ENCODE measurements at places on chromosomes 3 and 15.

DNA sequence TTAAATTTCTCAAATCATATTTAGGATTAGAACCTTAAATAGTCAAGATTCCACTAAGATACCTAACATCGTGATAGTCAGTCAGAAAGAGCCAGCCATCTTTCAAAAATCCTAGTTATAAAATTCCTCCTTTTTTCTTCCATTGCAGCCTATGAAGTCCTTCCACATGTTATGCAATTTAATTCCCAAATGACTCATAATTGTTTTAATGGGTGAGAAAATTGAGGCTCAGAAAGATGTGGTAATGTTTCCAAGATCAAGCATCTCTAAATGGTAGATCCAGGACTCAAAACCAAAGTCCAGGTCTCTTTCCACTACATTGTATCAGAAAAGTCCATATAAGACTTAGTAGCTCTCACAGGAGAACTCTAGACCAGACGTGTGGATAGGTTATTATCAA is 9.5 kb downstream of the CFAP44 start:
- no peak for DNase-seq

GRCh38 chr3:23952646-23953045 is 7.6 kb downstream of the NR1D2 start:
- DNase-seq = no peak

GRCh38 chr3:137642831-137643230 is 121.3 kb upstream of the SOX14 start:
- peak; percentile 76 for DNase-seq

DNA sequence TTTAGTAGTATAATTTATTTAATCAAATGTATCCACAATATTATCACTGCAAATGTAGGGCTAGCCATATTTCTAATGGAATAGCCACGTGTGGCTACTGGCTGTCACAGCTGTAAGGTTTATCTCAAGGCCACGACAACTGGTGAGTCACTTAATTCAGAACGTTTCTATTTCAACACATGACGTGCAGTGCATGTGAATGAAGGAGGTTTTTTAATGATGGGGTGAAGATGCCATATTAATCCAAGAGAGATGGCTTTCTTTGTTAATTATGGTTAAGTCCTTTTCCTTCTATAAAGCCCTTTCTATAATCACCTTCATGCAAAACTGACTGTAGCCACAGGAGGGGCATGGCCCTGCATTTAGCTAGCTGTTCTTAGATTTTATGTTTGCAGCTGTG is 212.0 kb downstream of the FEZF2 start:
- DNase-seq = no peak

GRCh38 chr15:52540374-52541012 is 11.8 kb upstream of the MYO5A start:
- DNase-seq = no peak

DNA sequence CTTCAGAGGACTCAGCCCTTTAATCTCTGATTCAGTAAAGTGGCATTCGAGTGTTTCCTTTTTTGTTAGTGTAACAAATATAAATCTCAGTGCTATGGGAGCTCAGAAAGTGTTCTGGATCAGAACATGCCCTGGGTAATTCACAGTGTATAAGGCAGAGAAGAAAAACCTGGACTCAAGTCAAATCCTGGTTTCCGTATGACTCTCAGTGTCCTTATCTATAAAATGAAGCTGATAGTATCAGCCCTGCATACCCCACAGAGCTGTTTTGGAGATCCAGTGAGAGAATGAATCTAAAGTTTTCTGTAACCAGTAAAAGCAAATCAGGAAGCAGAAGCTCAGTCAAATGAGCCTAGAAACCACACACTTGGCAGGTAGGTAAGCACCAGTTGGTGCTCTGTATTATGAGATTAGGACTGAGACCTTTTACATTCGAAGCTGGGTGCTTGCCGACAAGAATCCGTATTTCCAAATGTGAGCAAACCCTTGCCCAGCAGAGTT is 67.2 kb downstream of the IL1RAP start:
- DNase-seq = no peak

- DNase-seq = peak; percentile 66
These were observed 6.5 kb upstream of the TBC1D23 start for GRCh38 chr3:100254168-100254777.

- DNase-seq = no peak
These were observed 159.4 kb downstream of the PCCB start for GRCh38 chr3:136409549-136409948.

DNA sequence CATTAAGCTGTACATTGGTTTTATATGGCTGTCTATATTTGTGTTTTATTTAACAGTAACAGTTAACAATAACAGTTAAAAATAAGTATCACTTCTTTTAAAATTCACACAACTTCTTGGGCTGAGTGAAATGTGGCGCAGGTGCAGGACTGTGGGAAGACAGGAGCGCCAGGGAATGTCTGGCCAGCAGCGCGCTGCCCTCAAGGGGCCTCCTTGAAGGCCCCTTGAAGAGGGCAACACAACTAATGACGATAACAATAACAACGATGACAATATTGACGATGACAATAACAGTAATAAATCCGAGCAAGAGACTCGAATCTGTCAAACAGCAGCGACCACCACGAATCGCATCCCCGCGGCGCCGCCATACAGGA is 411 bp upstream of the PPP2R3A start:
- peak; percentile 73 for DNase-seq

DNA sequence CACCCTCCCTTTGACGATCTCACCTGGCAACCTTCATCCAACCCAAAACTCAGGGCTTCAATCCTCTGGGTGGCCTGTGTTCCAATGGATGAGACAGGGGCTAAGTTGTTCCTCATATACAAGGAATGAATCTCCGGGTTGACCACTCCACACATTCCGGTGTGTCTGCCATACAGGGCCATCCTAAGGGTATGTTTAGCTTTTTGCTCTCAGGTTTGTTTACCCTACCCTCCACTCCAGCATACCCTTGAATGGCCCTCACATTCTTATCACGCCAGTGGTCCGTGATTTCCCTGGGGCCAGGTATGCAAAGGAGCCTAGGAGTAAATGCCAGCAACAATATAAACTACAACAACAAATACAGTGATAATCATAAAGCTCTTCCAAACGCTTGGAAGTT is 45.7 kb upstream of the VGLL3 start:
- DNase-seq = peak; percentile 37

DNA sequence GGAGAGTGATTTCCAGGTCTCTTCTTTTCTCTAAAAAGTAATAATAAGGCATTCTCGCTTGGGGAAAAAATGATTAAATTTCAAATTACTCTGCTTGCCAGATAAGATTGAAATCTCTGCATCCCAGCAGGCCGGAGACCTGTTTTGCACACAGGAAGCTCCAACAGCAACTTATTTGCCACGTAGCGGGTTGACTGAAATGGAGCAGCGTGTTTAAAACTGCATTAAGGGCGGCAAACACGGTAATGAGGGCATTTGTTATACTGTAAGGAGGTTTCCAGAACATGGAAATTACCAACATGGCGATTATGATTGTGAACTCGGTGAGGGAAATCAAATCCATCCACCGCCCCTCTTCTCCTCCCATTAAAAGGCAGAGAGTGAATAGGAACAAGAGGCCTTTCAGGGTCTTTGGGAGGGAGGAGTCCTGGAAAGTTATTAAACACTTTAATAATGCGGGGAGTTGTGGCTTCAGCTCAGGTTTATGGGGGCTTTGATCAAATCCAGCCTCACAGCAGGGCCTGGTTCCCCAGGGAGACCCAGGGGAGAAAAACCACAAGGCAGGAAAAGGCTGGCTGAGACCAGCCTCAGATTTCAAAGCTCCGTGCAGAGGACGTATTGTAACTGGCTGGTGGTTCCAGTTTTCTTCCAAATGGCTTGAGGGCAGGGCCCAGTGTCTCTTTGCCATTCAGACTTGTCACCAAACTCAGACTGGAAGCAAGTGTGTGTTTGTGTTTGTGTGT is 242.3 kb downstream of the TLE3 start:
- peak; percentile 60 for DNase-seq

- no peak for DNase-seq
These were observed 2.1 kb upstream of the HTR3D start for GRCh38 chr3:184029443-184029842.

- DNase-seq = no peak
These were observed 120.0 kb downstream of the PLD1 start for GRCh38 chr3:171690281-171690680.

GRCh38 chr3:76661527-76662250 is 378.2 kb upstream of the ROBO2 start:
- peak; percentile 62 for DNase-seq

GRCh38 chr3:122996038-122996580 is 31.5 kb downstream of the SEMA5B start:
- no peak for DNase-seq

GRCh38 chr3:17645074-17645698 is 97.2 kb downstream of the TBC1D5 start:
- DNase-seq = no peak

DNA sequence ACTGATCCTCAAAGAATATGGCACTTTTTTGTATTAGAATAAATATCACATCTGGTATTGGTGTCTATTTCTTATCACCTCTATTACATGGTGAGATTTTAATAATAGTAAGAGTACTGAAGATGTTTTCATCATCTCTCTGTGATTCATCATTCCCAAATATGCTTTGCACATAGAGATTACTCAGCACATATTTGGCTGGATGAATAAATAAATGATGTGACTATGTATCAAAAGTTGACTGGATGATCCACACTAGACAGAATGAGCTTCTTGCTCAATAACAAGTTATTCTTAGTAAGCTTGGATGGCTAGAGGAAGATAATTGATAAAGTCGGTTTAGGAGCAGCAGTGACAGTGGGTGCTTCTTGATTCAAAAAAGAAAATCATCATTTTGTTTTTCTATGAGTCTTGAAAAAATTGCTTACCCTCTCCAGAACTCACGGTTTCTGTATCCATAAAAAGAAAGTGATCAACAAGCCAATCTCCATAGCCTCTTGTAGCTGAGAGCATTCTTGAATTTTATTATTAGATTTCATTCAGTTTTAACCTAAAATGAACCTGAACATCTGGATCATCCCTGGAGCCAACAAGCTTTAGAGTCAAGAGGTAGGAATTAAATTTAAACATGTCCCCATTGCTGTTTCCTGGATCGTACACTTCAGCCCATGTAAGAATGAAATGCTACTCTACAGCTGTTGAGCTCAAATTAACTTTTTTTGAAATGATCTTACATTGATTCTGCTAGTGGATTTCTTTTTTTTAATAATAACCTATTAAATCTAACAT is 104.8 kb upstream of the OSTN start:
- DNase-seq = no peak

- DNase-seq = no peak
These were observed 533.5 kb downstream of the NAALADL2 start for GRCh38 chr3:175392653-175393052.

- DNase-seq = no peak
These were observed 1311.4 kb downstream of the ROBO2 start for GRCh38 chr3:78351334-78351733.

DNA sequence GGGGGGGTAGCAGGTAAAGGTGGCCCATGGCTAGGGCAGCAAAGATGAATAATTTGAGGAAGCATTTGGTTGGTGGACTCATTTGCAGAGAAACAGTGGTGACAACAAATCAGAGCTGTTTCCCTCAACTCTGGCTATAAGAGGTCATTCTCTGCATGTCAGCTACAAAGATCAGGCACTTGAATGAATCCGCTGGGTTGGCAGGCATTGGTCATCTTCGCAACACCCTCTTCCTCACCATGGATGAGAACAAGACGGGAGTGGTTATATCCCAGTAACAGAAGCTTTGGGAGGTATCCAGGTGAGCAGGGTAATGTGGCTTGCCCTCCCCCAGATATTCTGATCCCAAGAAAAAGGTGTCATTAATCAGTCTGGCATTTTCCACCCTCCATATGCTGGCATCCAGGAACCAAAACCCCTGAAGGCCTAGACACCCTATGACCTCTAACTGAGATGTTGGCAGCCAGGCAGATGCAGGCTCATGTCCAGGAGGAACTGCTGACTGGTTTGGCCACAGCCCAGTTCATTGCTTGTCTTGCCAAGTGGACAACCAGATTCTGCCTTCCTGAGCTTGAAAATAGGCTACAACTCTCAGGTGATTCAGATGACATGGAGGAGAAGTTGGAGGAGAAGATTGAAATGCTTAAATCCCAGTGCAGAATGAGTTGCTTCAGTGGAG is 108.9 kb upstream of the TRIM42 start:
- DNase-seq = no peak

DNA sequence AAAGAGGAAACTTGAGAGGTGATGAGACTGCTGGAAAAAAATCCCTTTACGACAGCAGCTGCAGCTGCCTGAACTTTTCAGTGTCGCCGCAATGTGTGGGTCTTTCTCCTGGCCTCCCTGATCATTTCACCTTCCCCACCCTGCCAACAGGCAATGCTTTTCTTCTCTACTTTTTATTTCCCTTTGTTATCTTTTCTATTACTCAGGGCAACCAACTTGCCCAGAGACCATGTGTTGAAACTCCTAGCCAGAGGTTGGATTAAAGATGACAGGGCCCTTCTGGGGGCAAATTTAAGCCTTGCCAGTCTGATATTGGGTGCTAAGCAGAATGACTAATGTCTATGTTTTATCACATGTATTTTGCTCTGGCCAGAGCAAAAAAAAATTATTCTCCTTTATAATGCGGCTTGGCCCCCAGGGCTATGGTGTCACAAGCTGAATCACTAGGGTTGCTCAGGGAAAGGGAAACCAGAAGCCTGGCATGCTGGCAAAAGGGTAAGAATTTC is 51.5 kb upstream of the CFAP20DC start:
- DNase-seq = no peak

GRCh38 chr3:139944256-139944910 is 9.4 kb downstream of the CLSTN2 start:
- no peak for DNase-seq

- DNase-seq = peak; percentile 33
These were observed 199.1 kb upstream of the ZPLD1 start for GRCh38 chr3:102235679-102236078.

GRCh38 chr3:108401836-108402235 is 105.5 kb downstream of the HHLA2 start:
- no peak for DNase-seq

GRCh38 chr3:128152419-128153155 is 694 bp upstream of the EEFSEC start:
- no peak for DNase-seq

- no peak for DNase-seq
These were observed 338.3 kb upstream of the ATP11B start for GRCh38 chr3:182455011-182455410.

DNA sequence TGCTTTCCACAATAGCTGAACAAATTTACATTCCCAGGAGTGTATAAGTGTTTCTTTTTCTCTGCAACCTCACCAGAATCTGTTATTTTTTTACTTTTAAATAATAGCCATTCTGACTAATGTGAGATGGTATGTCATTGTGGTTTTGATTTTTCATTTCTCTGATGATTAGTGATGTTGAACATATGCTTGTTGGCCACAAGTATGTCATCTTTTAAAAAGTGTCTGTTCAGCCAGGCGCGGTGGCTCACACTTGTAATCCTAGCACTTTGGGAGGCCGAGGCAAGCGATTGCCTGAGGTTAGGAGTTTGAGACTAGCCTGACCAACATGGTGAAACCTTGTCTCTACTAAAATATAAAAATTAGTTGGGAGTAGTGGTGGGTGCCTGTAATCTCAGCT is 619.3 kb downstream of the SI start:
- no peak for DNase-seq

- peak; percentile 89 for DNase-seq
These were observed 897 bp upstream of the TLE3 start for GRCh38 chr15:70098461-70099166.

GRCh38 chr15:39054128-39054732 is 489.6 kb upstream of the RASGRP1 start:
- no peak for DNase-seq

All from ELF-1 (cell line).